Activated T-cell treated with anti-CD3 and anti-CD28 coated beads for 24 hours (primary cell): ENCODE measurements at places on chromosomes 6 and 20.
A peak's percentile ranks its signal among the peaks of the same experiment; 100 is the strongest.

DNA sequence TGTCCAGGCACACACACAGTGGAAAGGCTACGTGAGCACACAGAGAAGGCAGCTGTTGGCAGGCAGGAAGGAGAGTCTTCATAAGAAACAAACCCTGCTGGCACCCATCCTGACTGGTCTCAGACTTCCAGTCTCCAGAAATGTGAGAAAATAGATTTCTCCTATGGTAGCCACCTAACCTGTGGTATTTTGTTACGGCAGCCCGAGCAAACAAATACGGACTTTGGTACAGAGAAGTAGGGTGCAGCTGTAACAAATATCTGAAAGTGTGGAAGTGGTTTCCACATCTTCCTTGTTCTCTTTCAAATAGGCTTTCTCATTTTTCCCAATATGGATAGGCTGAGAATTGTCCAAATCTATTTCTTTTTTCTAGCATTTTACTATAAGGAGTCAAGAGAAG is 94.6 kb downstream of the ADGB start:
- no peak for DNase-seq

DNA sequence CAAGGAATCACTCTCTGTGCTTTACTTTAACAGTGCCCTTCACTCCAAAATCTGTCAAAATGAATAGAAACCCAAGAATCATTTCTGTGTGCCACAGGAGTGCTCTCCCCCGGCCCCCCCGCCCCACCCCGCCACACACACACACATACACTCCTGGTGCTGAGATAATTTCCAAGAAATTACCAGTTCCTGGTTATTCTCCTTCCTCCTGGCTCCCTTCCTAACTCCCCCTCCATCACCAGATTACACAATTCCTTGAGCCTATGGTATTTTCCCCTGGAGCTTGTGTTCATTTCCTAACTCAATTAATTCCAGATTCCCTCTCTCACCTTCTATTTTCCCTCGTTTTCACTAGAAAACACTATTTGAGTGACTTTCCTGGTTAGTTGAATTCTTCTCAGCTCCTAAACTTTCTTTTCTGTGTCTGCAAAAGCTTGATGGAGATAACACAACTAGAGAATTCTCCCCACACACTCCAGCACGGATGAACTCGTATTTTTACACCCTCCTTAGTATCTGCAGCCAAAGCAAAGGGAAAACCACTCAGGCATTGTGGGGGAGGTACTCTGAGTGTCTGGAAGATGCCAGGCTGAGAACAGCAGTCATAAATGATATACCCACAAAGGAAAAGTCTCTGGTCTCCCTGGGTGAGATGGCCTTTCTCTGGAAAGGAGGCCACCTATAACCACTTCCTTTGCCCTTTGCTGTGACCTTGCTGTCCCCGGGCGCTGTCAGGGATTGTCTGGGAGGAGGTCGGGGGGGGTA is 1.9 kb upstream of the SLC24A3 start:
- no peak for DNase-seq

GRCh38 chr6:71351190-71351589 is 62.6 kb downstream of the OGFRL1 start:
- no peak for DNase-seq

DNA sequence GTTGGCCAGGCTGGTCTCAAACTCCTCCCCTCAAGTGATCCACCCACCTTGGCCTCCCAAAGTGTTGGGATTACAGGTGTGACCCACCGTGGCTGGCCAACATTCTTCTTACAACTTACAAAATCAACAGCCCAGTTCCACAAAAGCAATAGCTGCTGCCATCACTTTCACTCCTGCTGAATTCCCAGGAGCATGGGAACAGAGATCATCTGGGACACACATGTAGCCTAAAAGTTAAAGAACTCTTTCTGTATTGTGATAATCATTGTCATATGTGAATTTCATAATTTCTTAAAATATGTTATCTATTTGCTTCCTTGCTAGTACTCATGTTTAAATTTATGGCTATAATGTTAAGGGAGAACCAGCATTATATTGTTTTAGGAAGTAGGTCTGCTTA is 51.7 kb downstream of the NCOA6 start:
- DNase-seq, result no peak

GRCh38 chr20:40305303-40305702 is 383.7 kb downstream of the MAFB start:
- DNase-seq, result no peak

GRCh38 chr6:164130151-164130550 is 715.6 kb downstream of the QKI start:
- DNase-seq, result no peak

GRCh38 chr20:50995506-50995905 is 27.4 kb downstream of the KCNG1 start:
- no peak for DNase-seq

DNA sequence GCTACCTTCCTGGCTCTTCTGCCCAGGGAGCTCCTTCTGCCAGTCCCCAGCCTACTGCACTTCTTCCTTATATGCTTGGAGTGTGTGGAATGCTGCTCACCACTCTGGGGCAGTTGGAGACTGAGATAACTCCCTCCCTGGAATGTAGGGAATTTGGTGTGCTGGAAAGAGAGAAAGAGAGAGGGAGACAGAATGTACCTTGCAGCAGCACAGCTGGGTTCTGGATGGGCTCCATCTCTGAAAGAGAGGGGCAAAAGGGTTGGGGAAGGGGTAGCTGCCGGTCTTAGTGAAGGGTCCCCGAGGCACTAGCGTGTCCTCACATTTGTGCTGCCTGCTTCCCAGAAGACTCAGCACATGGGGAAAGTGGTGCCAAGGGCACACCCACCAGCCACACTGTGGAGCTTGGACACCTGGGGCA is 40.2 kb upstream of the DDR1 start:
- no peak for DNase-seq

GRCh38 chr6:12238219-12238618 is 51.9 kb upstream of the EDN1 start:
- DNase-seq, result no peak

- DNase-seq, result no peak
These were observed 7.2 kb upstream of the PPP1R16B start for GRCh38 chr20:38798266-38798665.

- DNase-seq, result no peak
These were observed 331.5 kb upstream of the NOX3 start for GRCh38 chr6:155787168-155787567.

DNA sequence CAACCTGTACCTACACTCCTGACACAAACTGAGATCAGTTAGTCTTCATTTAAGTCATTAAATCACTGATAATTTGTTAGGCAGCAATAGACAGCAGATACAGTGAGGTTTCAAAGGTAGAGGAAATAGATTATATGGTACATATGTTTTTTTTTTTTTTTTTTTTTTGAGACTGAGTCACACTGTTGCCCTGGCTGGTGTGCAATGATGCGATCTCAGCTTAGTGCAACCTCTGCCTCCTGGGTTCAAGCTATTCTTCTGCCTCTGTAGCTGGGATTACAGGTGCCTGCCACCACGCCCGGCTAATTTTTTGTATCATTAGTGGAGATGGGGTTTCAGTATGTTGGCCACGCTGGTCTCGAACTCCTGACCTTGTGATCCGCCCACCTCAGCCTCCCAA is 38.2 kb upstream of the KIF13A start:
- DNase-seq, result no peak

DNA sequence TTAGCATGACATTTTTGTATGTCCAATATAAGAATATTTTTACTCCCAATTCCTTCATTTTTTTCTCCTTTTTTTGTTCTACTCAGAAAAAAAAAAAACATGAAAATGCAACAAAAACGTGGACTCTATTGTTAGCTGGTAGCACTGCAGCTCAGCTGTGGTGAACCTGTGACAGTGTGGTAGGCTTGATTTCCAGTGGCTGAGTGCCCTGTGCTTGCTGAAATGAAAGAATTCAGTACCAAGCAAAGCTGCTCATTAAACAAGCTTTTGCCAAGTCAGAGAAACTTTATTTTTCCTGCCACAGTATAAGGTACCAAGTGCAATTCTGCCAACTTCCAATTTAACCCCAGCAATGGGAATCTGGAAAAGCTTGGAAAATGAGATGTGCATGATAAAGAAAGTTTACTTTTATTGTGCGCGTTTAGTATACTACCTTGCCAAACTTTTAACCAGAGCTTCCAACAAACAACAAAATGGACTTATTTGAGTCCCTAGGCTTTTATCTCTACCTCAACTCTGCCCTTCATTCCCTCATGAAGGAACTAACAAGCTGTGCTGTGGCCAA is 215.2 kb downstream of the SLC35F1 start:
- DNase-seq, result no peak

- no peak for DNase-seq
These were observed 140.3 kb downstream of the SMOC2 start for GRCh38 chr6:168581236-168581635.

GRCh38 chr6:14616656-14617055 is 499.1 kb downstream of the CD83 start:
- DNase-seq, result no peak

DNA sequence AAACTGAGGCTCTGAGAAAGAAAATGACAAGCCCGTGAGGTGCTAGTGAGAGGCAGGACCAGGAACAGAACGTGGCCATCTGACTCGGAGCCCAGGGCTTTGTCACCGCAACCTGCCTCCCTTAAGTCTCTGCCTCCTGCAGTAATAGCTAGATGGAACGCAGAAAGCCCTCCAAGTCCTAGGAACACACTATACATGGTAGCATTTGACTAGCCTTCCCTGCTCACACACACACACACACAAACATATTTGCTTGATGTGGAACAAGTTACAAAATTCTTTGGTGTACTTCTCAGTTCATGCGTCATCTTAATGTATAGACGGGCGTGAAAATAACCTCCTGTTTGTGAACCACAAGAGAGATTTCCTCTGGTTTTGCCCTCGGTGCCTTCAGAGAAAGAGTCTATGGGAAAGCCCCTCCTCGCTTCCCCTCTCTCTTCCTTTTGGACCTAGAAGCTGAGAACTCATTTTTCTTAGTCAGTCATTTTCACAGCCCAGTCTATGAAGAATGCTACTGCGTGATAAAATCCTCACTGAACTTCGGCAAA is 38.8 kb downstream of the C6orf52 start:
- no peak for DNase-seq

GRCh38 chr6:70884074-70884983 is 72.5 kb downstream of the B3GAT2 start:
- DNase-seq, result peak; percentile 39

GRCh38 chr20:58642441-58642840 is 8.6 kb upstream of the STX16 start:
- no peak for DNase-seq

DNA sequence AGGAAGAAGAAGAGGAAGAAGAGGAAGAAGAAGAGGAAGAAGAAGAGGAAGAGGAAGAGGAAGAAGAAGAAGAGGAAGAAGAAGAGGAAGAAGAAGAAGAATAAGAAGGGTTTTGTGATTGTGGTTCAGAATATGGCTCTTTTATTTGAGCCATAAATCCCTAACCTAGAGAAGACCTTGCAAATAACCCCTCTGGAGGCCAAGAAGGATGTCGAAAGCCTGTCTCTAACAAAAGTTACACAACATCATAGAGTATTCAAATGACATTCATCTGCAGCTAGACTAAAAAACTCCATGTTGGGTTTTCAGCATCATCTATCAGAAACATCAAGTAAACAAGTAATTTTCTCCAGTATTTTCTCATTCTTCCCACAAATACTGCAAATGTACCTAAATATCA is 100.9 kb downstream of the RNASET2 start:
- no peak for DNase-seq

DNA sequence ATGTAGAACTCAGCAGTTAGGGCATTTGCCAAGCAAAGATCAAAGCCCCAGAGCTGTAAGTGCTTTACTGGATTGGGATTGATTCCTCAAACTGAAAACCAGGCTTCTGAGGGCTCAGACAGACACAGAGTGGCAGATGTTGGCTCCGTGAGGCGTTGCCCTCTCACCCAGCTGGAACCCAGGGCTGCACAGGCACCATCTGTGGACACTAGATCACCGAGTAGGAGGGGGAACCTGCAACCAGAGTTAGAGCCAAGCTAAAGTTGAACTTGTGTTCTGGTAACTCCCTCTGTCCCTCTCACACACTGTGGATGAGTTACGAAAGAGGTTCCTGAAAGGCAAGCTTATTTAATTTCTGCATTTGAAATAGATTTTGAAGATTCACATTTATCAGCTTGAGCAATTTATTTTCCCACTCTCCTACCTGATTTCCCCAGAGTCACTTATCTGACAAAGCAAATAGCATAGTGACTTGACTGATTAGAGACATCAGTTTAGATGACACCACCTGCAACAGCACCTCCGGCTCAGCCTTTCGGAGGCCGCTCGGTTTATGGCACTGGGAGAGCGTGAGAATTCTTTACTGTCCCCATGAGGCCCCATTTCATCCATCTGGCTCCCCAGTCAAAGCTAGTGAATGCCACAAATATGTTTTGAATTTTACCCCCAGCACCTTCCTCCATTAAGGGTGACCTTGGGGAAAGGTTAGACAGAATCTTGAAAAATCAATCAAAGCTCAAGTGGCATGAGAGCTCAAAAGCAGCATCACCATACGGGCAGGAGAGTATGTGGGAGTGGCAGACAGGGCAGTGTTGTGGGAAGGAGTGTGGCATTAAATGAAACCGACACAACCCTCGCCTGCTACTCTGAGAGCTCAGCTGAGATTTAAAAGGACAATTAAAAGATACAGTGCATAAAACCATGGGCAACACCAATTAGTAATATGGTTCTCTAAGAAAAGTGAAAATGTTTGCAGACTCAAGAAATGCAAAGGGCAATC is 48.5 kb downstream of the RPF2 start:
- DNase-seq, result no peak

- DNase-seq, result no peak
These were observed 1260.3 kb downstream of the EPHA7 start for GRCh38 chr6:92159046-92159445.

DNA sequence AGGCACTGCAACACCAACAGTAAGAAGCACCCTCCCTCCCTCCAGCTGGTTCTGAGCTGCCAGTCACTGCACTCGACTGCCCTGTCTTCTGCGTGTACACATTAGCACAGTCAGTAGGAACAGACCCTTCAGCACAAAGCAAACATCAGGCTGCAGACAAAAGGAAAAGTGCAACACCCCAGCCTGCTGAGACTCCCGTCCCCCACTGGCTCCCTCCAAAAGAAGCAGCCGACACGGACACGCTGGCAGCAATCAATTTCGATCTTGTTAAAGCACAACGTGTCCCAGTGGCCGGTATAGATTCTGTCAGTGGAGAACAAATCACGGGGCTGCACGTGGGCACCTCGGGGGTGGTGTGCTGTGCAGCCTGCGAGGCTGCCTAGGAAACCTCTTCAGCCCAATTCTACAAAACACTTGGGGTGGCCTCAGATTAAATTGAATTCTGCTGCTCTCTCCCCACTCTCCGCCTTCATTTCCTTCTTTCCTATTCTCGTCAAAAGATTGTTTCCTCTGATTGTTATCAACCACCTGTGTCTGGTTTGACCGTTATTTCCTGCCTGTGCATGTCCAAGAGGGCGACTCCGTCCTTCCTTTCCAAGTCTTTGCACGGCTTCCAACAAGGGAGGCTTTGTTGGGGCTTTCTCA is 38.7 kb downstream of the TRAF3IP2 start:
- DNase-seq, result no peak

GRCh38 chr6:35550437-35550836 is 37.7 kb upstream of the TULP1 start:
- DNase-seq, result no peak
